CD8-positive, alpha-beta memory T cell (primary cell): ENCODE measurements at places on chromosomes 4 and X. TPM values are rescaled to one million over a fixed set of nuclear protein-coding genes. Genes with fewer than 3 reads are reported as not detected.

The STATH gene
- not detected for total RNA-seq

The SHROOM3 gene
- not detected for total RNA-seq

The GPRIN3 gene
- 15.6 TPM for total RNA-seq

The PDE6B gene
- 9.3 TPM for total RNA-seq

The EPGN gene
- total RNA-seq: not detected

The DEFB131A gene
- total RNA-seq: not detected
